ENCODE measurements at places on chromosomes 6 and 20.
A peak's percentile ranks its signal among the peaks of the same experiment; 100 is the strongest.

GRCh38 chr20:10133532-10133931 is 85.1 kb upstream of the SNAP25 start:
- no peak for DNase-seq

- no peak for DNase-seq
Observed at GRCh38 chr6:118187568-118188164, 280.6 kb downstream of the SLC35F1 start.

GRCh38 chr6:157685596-157686280 is 137.3 kb upstream of the SNX9 start:
- DNase-seq = no peak

GRCh38 chr6:166655713-166656229 is 28.7 kb upstream of the RPS6KA2 start:
- no peak for DNase-seq

DNA sequence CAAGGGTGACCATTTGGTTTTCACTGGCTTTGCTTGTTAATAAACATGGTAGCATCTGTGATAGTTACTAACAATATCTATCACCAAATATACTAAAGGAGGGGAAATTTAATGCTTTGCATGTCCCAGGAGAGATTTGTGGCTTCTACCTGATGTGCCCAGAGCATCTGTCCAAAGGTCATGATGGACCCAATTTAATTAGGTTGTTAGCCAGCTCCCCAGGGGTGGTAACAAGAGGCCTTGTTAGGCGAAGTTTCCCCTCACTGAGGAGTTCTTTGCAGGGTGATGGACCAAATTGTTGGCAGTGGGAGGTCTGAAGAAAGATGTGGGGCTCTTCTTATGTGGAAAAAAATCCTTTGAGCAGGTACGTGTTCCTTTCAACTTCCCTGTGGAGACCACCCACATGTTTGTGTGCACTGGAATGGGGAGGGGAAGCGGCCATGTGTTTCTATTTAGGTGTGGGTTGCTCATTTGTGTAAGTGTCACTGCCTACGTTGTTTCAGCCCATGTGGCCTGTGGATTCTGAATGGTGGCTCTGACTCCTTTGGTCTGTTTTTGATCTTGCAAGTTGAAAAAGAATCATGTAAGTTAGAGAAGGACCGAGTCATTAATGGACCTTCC is 137.6 kb downstream of the CLIC5 start:
- DNase-seq = no peak

DNA sequence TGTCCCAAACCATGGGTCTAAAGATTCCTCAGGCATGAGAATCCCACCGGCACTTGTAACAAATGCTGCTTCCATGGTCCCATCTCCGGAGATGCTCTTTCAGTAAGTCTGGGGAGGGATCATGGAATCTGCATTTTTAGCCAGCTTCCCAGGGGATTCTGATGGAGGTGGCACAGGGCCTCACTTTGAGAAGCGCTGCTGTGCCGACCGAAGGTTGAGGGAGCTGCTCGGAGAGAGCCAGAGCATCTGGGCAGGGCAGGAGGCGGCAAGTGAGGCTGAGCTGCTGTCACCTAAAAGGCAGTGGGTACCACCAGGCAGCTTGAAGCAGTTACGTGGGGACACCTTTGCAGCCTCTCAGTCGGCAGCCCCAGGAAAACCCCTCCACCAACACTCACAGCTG is 100.2 kb upstream of the CDYL start:
- DNase-seq = no peak

DNA sequence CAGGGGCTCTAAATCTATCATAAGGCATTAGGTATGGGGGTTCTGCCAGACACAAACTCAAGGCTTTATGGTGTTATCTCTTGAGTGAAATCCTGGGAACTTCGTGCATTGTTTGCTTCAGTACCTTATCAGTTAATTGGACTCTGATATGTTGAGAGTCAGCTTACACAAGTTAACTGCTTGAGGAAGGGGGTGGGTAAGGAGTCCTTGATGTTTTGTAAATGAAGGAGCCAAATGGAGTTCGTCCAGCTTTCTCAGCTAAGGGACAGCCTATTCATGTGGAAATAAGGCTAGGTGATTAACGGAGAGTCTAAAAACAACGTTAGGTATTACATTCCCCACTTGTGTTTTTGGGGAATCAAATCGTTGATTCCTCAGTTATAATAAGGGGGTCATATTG is 157.4 kb downstream of the TRIM27 start:
- DNase-seq = no peak

- DNase-seq = no peak
Observed at GRCh38 chr20:54148947-54149764, 24.6 kb downstream of the CYP24A1 start.

GRCh38 chr20:56391596-56392131 is 351 bp downstream of the AURKA start:
- no peak for DNase-seq

DNA sequence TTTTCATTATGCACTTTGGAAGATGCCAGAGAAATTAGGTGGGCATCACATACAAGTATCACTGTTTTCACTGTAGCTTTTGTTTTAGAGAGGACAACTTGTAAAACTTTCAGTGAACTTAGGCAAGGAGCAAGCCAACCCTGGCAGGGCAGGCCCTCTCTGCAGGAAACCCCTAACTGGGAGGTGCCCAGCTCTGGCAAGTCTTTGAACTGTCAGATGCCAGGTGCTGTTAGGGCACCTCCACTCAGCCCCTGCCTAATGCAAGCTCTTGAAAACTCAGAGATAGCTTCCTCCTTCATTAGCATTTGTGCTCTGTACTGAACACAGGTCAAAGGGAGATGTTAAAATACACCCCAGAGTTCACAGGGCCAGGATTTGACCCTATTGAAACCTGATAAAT is 774.2 kb upstream of the FLRT3 start:
- DNase-seq = peak; percentile 76

- peak; percentile 64 for DNase-seq
Observed at GRCh38 chr6:53805725-53806124, 10.9 kb downstream of the LRRC1 start.

GRCh38 chr6:24655215-24655614 is 9.2 kb upstream of the KIAA0319 start:
- DNase-seq = no peak

DNA sequence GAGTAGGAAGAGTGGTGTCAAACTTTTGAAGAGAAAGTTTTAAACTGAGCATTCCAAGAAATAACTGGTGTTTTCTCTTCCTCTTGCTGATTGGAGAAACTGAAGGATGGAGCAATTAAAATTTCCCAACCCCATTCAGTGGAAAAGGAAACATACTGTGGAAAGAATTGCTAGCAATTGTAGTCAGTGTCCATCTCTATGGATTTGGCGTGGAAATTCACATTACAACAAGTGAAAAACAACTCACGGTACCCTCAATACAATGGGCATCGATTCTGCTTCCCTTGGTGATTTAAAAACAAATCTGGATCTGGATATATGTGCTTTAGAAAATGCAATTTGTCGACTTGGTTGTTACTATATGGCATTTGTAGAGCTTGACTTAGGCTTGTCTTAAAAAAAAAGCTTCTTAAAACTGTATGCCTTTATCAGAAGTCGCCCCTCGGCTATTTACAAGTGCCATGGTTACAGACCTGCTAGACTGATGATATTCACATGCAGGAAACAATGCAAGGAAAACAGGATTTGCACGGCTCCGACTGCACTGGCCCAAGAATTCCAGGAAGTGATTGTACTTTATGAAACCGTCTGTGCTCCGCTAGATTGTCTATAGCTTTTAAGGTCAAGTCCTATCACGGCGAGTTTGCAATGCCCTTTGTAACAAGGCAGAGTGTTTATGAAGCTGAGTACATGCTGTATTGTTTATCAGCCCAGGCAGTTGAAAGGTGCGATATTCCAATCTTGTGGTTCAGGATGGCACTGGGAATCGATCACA is 131.7 kb upstream of the PHACTR1 start:
- DNase-seq = no peak

DNA sequence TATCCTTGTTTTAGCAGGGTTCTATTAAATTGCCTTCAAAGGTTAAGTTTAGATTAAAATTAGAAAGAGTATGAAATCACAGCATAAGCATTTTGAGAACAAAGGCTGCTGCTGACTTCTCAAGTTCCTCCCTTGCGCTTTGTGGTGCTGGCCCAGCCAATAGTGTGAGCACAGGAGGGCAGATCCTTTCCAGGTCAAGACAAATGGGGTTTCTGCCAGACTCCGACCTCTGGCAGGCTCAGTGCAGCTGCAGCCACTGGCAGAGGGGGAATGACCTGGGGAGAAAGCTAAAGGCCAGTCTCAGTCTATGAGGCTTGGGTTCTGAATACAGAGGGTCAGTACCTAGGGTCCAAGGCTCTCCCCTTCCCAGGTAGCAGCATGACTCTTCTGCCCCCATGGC is 27.0 kb downstream of the CLIC5 start:
- DNase-seq = no peak

DNA sequence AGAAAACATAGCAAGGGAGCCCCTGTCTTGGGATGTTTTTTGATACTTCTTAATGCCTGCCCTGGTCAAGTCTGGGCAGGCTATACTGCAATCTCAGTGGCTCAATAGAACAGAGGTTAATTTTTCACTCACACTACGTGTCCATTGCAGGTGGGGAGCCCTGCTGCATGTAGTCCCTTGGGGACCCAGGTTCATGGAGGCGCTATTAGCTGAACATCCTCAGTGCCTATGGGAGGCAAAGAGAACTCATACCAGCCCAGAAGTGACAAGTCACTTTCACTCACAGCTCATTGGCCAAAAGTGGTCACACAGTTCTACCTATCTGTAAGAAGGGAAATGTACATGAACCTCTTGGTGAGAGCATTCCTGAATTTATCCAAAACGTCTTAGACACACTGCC is 23.2 kb downstream of the CGA start:
- no peak for DNase-seq

DNA sequence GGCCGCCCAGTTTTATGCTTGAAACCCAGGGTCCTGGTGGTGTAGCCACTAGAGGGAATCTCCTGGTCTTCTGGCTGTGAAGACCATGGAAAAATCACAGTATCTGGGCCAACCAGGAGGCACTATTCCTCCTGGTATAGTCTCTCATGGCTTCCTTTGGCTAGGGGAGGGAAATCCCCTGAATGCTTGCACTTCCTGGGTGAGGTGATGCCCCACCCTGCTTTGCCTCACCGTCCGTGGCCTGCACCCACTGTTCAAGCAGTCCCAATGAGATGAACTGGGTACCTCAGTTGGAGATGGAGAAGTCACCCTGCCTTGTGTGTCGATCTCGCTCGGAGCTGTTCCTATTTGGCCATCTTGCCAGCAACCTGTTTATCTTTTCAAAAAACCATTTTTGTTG is 10.1 kb upstream of the ZNF337 start:
- DNase-seq = no peak

DNA sequence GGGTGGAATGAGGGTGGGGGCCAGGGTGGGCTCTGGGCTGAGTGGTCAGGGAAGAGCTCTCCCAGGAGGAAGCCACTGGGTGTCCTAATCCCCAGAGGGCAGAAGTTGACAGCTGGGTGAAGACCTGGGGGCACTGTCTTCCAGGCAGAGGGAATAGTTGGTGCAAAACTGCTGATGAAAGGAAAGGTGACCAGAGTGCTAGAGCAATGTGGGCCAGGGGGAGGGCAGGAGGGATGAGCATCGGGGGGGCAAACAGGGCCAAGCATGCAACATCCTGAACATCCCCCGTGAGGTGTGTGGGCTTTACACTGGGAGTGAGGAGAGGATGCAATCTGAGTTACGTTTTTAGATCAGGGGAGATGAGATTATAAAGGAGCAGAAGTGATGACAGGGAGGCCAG is 97.8 kb downstream of the NOL4L start:
- DNase-seq = no peak

DNA sequence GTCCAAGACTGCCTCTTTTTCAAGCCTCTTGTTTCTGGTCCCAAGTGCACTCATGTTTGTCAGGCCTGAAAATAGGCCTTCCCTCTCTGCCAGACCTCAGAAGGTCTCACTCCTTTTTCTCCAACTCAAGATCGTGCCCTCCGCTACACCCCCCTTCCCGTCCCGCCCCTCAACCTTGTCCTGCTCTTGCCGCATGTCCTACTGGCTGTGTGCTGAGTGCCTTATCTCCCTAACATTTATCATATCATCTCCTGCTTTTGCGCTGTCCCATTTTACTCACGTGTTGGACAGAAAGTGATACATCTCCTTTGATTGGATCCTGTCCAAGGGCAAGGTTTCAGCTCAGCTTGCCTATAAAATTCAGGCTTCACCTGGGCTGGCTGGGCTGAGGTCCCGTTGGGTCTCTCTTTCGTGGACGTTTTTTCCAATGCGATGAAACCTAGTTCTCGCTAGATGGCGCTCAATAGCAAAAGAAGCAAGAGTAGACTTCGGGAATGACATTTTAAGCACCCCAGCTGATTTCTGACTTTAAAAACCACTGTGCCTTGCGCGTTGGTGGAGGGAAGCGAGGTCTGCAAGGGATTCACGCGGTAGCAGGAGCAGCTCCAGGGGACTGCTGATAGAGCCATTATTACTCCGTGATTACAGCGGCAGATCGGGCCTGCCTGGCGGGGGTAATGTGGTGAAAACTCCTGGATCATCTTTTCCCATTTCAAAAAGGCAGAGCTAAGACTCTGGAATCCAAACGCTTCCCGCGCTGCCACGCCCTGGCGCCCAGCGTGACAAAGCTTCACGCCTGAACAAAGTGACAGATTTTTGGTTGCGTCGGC is 137.6 kb downstream of the IMPG1 start:
- peak; percentile 26 for DNase-seq

GRCh38 chr20:35942243-35942642 is 12.1 kb downstream of the SCAND1 start:
- no peak for DNase-seq

- DNase-seq = no peak
Observed at GRCh38 chr20:40441771-40442170, 247.3 kb downstream of the MAFB start.

GRCh38 chr6:153618371-153619322 is 420.4 kb upstream of the OPRM1 start:
- DNase-seq = no peak

- no peak for DNase-seq
Observed at GRCh38 chr20:61106438-61106837, 145.6 kb upstream of the CDH4 start.

GRCh38 chr6:17628873-17629272 is 28.8 kb downstream of the FAM8A1 start:
- no peak for DNase-seq

DNA sequence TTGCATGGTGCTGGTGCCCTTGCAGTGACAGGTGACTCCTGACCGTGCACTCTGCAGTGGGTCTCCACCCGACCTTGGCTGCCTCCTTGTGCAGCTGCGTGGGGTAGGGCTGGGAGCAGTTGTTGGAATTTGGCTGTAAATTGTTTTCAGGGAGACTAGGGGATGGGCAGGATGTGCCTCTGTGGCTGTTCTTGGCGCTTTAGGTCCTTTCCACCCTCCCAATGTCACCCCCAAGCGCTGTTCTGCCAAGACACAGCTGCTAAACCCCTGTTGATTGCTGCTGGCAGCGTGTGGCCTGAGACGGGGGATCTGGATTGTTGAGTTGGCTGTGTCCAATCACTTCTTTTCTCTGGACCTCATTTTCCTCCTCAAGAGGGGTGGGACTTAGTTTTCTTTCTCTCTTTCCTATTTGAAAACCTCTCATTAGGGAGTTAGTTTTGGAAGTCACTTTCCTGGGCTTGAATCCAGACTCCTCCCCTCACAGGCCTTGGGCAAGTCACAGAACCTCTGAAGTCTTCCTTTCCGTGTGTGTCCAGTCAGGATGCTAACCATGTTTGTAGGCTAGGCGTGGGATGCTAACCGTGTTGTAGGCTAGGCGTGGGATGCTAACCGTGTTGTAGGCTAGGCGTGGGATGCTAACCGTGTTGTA is 8.5 kb downstream of the IGF2R start:
- peak; percentile 55 for DNase-seq
